Neural crest cell (in vitro differentiated cells): ENCODE measurements at places on chromosomes 5 and 9.

GRCh38 chr5:74432216-74432615 is 208.3 kb downstream of the ENC1 start:
- peaks cover 10% of the 10 kb centered on the region for H3K36me3 ChIP-seq
- peak overlapping the region; percentile 13 for H3K27ac ChIP-seq
- H3K4me3 ChIP-seq: no peak overlapping the region
- DNase-seq: no peak
- peaks cover 34% of the 10 kb centered on the region for H3K4me1 ChIP-seq

- no peaks in the 10 kb centered on the region for H3K27me3 ChIP-seq
- H3K36me3 ChIP-seq: no peaks in the 10 kb centered on the region
- no peak overlapping the region for H3K4me3 ChIP-seq
- H3K27ac ChIP-seq: no peak overlapping the region
- peaks cover 50% of the 10 kb centered on the region for H3K4me1 ChIP-seq
- DNase-seq: no peak
These were observed 106.2 kb downstream of the LHFPL2 start for GRCh38 chr5:78542321-78542840.

DNA sequence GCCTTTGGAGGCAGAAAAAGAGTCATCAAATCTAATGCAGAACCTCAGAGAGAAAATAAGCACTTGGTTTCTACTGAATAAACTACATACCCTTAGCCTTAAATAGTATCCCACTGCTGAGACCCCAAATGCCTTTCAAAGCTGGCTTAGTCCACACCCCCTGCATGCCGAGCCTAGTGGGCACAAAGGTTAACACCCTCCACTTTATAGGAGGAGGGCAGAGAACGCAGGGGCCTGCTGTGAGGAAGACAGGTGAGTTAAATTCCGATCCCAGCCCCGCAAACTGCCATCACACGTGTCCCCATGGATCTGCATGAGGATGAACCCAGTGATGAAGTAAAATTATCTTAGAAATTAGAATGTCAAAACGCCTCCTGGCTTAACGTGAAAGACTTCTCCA is 19.5 kb upstream of the HSD17B3 start:
- no peaks in the 10 kb centered on the region for H3K27me3 ChIP-seq
- no peak for DNase-seq
- H3K27ac ChIP-seq: no peak overlapping the region
- H3K4me3 ChIP-seq: no peak overlapping the region
- H3K4me1 ChIP-seq: peaks cover 4% of the 10 kb centered on the region

DNA sequence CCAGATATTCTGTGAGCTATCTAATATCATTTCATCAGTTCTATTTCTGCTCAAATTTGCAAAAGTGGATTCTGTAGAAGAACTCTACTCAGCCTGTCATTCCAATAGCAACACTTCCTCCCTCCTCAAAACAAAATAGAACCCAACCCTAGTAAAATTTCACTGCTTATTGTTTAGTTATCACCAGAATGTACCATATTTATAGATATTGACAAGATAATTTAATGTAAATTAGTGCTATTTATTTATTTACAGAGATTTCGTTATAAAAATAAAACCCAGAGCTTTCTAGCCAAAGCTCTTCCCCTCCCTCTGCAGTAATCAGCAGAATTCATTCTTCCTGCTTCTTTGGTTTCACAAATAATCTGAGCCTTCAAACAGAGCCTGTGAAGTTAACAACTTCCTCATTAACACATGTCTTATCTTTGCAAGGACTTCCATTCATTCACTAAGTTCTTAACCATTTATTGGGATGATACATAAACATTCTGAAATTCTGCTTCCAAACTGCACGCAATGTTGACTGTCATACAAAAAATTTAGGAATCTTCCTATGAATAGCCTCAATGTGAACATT is 73.7 kb upstream of the PJA2 start:
- no peak overlapping the region for H3K4me3 ChIP-seq
- H3K4me1 ChIP-seq: no peaks in the 10 kb centered on the region
- H3K36me3 ChIP-seq: no peaks in the 10 kb centered on the region
- DNase-seq: no peak
- H3K27ac ChIP-seq: no peak overlapping the region
